ENCODE measurements at places on chromosomes 4 and X.
A peak's percentile ranks its signal among the peaks of the same experiment; 100 is the strongest.

- DNase-seq, result no peak
Observed at GRCh38 chr4:42415281-42415680, 18.0 kb downstream of the SHISA3 start.

- no peak for DNase-seq
Observed at GRCh38 chr4:66266035-66266434, 595.7 kb upstream of the EPHA5 start.

GRCh38 chr4:93061826-93062225, 758.1 kb downstream of the GRID2 start:
- DNase-seq, result no peak

GRCh38 chr4:174217273-174218126, 66.0 kb downstream of the FBXO8 start:
- peak; percentile 57 for DNase-seq

DNA sequence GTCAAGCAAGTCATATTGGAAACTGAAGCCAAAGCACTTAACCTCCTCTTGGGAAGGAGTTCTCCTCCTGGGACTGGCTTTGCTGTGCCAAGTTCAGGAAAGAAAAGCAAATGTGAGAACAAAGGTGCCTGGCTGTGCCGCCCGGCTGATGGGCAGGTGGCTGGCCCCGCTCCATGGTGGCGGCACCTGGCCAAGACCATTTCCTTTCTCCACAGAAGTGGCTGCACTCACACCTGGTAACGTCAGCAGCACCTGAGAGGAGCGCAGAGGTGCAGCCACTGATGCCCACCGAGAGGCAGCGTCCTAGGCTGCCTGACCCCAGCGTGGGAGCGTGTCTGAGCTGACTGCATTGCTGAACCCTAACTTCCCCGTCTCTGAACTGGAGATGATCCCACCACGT, 54.3 kb downstream of the DCTD start:
- DNase-seq, result peak; percentile 53

- no peak for DNase-seq
Observed at GRCh38 chr4:121696170-121696580, 605 bp downstream of the ANXA5 start.

DNA sequence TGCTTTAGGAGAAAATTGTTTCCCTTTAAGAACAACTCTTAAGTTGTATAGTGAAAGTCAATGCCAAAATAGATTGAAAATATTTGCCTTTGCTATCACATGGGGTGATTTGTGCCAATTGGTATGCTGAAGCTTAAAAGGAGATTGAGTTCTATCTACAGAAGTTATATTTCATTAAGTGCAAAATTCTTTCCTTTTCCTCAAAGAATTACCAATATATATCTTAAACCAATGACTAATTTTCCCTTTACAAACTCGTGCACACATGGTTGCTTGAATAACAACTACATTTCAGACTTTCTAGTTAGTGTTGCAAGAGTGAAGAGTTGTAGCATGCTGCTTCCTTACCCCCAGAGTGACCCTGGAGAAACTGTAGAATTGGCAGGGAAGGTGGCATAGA, 990.0 kb upstream of the PABPC4L start:
- no peak for DNase-seq

GRCh38 chr4:102809190-102809589, 18.2 kb downstream of the UBE2D3 start:
- no peak for DNase-seq

- DNase-seq, result no peak
Observed at GRCh38 chr4:75723163-75724065, 963 bp upstream of the USO1 start.

- DNase-seq, result no peak
Observed at GRCh38 chr4:177699365-177700213, 257.4 kb upstream of the AGA start.

- no peak for DNase-seq
Observed at GRCh38 chrX:5068550-5068949, 1160.1 kb downstream of the NLGN4X start.

GRCh38 chrX:37783305-37783704, 3.4 kb downstream of the CYBB start:
- no peak for DNase-seq

DNA sequence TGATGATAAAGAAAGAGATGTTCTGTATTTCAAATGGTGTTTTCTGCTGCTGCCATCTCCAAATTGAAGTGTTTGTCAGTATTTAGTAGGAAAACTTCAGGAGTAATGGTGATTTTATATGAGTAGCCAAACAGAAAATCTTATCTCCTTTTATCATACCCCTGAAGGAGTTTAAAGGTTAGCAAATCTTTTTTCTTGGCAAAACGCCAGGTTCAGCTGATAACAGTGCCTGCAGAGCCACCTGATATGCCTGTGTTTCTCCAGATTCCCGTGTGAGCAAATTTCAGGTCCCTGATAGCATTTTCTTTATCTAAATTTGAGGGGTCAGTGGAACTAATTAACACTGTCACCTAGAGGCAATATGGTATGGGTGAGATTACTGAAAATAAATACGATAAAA, 65.8 kb upstream of the ETNPPL start:
- DNase-seq, result no peak

- no peak for DNase-seq
Observed at GRCh38 chr4:168387091-168387490, 68.5 kb upstream of the DDX60 start.

GRCh38 chr4:168569931-168570276, 73.1 kb downstream of the PALLD start:
- no peak for DNase-seq

GRCh38 chr4:17511509-17511949, 361 bp downstream of the QDPR start:
- no peak for DNase-seq

- no peak for DNase-seq
Observed at GRCh38 chrX:37378830-37379229, 29.7 kb downstream of the PRRG1 start.

- no peak for DNase-seq
Observed at GRCh38 chrX:53286171-53286570, 4.8 kb upstream of the IQSEC2 start.

DNA sequence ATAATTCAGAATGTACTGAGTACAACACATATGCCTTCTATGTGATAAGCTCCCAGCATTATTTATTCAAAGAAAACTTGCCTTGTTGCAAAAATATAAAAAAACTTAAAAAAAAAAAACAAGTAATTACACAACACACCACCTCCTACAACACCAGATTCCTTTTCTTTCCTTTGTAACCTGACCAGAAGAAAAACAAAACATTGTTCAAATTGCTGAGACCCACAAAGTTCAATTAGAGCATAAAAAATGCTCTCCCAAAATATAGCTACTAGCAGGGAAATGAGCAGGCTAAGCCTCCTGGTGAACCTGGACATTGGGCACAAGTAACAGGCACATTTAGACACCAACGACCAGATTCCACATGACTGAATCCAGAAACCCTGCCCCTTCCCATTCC, 38.3 kb downstream of the MECP2 start:
- DNase-seq, result no peak

- no peak for DNase-seq
Observed at GRCh38 chr4:129526812-129527211, 430.9 kb downstream of the C4orf33 start.

DNA sequence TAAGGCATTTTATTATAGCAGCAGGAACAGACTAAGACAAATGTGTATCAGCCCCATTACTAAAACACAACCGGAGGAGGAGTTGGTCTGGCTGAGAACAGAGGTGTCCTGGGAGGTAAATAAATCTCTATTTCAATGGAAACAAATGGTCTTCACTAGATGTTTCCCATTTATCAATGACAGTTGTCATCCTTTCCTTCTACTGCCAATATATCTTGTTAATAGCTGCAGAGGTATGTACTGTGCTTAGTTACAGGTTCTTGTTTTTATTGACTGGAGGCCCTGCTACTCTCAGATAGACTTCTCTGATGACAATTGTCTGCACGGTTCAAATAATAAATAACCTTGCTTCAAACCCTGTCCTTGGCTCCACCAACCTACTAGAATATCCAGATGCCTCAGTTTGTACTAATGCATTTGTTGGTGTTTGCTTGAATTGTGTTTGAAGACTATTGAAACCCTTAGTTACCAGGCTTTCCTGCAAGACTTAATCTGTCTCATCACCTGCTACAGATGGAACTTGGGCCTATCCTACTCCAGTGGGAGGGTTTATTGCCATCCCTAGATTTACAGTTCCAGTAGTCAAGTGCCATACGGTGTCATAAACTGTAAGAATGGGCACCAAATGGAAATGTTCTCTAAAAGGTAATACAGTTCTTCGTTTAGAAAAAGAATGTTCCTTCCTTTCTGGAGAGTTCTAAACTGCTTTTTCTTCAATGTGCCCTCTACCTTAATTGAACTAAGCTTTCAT, 29.8 kb upstream of the HPGDS start:
- no peak for DNase-seq

GRCh38 chrX:98111684-98112083, 1228.0 kb downstream of the RPA4 start:
- DNase-seq, result no peak

- no peak for DNase-seq
Observed at GRCh38 chr4:164748375-164748774, 5.6 kb upstream of the SMIM31 start.

- no peak for DNase-seq
Observed at GRCh38 chr4:101337688-101338087, 9.6 kb downstream of the PPP3CA start.

GRCh38 chr4:114217150-114217817, 237.8 kb upstream of the ARSJ start:
- no peak for DNase-seq

DNA sequence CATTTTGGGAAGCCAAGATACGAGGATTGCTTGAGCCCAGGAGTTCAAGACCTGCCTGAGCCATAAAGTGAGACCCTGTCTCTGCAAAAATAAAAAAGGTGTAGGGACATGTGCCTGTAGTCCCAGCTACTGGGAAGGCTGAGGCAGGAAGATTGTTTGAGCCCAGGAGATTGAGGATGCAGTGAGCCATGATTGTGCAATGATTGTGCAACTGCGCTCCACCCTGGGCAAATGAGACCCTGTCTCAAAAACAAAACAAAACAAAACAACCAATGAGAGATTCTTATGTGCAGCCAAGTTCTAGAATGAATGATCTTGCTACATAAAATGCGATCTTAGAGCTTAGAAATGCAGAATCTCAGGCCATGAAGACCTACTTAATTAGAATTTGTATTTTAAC, 22.5 kb downstream of the SLC9B2 start:
- no peak for DNase-seq

- DNase-seq, result peak; percentile 74
Observed at GRCh38 chrX:54494989-54495813, 833 bp downstream of the FGD1 start.

DNA sequence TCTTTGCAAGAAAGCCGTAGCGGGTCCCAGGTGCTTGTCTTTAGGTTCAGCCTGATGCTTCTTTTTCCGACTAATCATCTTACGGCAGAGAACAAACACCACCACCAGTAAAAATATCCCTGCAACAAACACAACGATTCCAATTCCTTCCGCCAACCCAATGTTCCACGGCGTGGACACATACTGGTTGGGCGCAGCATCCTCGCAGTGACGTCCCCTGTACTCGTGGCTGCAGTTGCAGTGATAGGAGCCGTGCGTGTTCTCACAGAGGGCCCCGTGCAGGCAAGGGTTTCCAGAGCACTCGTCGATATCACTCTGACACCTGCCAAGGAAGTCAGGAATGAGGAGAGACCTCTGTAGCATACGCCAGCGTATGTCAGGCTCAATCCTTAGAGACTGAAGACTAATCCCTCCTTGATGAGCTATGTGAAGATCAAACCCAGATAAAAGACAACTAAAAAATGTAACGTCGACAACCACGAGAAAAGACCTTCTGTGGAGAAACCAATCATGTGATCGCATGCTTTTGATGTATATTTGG, 41.6 kb upstream of the MTNR1A start:
- DNase-seq, result no peak

DNA sequence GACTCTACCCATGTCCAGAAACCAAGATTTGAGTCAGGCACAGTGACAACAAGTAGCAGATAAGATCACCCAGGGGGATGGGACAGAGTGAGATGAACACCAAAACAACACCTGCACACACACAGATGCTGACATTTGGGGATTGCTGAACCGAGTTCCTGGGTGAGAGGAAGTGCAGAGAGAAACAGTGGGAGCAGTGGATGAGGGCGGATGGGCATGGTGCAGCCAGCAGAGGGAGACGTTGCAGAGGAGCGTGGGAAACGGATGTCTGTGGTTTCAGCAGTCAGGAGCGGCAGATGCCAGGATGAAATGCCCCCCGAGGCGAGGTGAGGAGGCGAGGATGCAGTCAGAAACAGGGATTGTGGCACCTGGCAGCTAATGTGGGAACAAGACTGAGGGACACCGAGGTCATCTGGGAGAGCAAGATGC, 78.6 kb upstream of the STS start:
- DNase-seq, result peak; percentile 62

- DNase-seq, result no peak
Observed at GRCh38 chr4:170051402-170051801, 25.2 kb upstream of the MFAP3L start.

GRCh38 chr4:155769090-155769489, 10.3 kb downstream of the GUCY1B1 start:
- DNase-seq, result no peak

DNA sequence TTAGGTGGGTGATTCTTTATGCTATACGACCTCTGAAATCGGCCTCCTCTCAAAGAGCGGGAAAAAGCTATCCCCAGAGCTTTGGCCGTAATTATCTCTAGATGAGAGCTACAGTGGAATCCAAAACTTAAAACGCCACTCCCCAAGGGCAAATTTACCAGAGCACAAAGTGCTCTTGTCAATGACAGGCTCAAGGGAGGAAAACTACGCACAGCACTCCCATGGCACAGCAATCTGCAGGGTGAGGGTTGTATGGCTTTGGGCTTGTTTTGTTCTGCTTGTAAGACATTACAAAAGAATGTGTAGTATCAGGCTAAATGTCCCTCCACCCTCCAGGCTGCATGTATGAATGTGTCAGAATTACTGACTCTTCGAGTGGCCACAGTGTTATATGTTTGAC, 44.0 kb downstream of the ARHGEF6 start:
- no peak for DNase-seq

GRCh38 chrX:964831-965416, 247.5 kb downstream of the CRLF2 start:
- no peak for DNase-seq

GRCh38 chr4:118941799-118942198, 53.1 kb downstream of the SYNPO2 start:
- DNase-seq, result no peak

- DNase-seq, result no peak
Observed at GRCh38 chrX:13373431-13374187, 53.8 kb upstream of the ATXN3L start.

DNA sequence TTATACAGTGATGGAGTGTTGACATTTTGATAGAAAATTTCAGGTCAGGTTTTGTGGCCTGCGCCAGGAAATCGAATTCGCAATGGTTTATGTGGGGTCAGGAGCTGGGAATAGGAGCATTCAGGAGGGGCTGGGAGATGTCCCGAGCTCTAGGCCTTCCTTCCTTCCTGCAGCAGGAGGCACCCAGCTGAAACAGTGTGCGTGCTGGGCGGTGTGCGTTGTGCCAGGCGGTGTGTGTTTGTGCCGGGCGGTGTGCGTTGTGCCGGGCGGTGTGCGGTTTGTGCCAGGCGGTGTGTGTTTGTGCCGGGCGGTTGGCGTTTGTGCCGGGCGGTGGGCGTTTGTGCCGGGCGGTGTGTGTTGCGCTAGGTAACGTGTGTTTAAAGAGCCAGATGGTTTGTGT, 1.7 kb downstream of the UVSSA start:
- DNase-seq, result no peak

Data from H7 (cell line).